ENCODE measurements at places on chromosomes 7 and 10.

DNA sequence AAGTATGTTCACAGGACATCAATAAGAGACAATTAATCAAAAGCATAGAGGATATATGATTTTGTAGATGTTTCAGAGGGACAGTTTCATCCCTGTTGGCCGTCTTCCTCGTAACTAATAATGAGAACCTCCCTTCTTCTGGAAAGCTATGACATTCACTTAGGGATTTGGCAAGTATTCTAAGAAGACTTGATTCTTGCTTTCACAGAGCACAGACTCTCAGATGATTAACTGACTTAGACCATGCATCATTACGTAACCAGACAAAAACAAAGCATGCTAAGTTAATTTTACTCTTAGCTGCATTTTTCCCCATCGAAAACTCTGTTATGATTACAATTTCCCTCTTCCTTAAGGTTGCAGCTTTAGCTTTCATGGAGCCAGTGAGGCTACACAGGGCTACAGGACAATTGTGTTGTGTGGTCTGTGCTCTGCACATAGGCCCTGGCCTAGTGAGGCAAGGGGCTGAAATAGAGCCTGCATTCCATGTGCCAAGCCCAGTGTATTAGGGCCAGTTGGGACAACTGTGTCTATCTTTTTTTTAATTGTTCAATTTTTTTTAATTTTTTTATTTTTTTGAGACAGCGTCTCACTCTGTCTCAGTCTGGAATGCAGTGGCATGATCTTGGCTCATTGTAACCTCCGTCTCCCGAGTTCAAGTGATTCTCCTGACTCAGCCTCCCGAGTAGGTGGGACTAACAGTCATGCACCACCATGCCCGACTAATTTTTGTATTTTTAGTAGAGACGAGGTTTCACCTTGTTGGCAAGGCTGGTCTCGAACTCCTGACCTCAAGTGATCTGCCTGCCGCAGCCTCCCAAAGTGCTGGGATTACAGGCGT is 105.3 kb downstream of the PLXDC2 start:
- DNase-seq = no peak

- no peak for DNase-seq
Measured at GRCh38 chr10:95346715-95347401, 56.1 kb upstream of the PDLIM1 start.

GRCh38 chr7:130655286-130655685 is 13.3 kb downstream of the COPG2 start:
- no peak for DNase-seq

GRCh38 chr7:85286446-85286845 is 99.6 kb upstream of the SEMA3D start:
- DNase-seq = no peak

- DNase-seq = no peak
Measured at GRCh38 chr7:124943472-124943871, 13.8 kb upstream of the POT1 start.

GRCh38 chr7:83452256-83452655 is 196.7 kb downstream of the SEMA3E start:
- DNase-seq = no peak

- DNase-seq = no peak
Measured at GRCh38 chr7:115042596-115042995, 120.7 kb downstream of the MDFIC start.

DNA sequence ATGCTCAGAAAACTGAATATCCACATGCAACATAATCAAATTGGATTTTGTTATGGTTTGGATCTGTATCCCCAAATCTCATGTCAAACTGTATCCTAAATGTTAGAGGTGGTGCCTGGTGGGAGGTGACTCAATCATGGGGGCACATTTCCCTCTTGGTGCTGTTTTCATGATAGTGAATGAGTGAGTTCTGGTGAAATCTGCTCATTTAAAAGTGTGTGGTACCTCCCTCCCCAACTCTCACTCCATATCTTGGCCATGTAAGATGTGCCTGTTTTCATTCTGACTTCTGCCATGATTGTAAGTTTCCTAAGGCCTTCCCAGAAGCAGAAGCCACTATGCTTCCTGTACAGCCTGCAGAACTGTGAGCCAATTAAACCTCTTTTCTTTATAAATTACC is 239.6 kb upstream of the KLF14 start:
- DNase-seq = no peak

GRCh38 chr10:25493122-25493893 is 318.5 kb downstream of the GPR158 start:
- DNase-seq = no peak

DNA sequence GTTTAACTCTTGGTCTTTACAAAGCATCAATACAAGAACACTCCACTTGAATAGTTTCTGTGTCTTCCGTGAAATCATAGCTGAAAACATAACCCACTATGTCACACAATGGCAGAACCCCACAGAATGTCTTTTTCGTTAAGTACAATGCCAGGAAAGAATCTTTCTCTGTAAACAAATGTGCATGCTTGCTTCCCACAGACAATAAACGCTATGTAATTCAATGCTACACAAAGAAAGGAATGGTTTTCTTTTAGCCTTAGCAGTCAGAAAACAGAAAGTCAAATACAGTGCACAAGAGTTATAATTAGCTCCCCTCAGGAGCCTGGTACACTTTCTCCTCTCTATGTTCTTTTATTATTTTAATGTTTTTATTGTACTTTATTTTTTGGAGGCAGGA is 186.1 kb downstream of the SRPK2 start:
- DNase-seq = no peak

DNA sequence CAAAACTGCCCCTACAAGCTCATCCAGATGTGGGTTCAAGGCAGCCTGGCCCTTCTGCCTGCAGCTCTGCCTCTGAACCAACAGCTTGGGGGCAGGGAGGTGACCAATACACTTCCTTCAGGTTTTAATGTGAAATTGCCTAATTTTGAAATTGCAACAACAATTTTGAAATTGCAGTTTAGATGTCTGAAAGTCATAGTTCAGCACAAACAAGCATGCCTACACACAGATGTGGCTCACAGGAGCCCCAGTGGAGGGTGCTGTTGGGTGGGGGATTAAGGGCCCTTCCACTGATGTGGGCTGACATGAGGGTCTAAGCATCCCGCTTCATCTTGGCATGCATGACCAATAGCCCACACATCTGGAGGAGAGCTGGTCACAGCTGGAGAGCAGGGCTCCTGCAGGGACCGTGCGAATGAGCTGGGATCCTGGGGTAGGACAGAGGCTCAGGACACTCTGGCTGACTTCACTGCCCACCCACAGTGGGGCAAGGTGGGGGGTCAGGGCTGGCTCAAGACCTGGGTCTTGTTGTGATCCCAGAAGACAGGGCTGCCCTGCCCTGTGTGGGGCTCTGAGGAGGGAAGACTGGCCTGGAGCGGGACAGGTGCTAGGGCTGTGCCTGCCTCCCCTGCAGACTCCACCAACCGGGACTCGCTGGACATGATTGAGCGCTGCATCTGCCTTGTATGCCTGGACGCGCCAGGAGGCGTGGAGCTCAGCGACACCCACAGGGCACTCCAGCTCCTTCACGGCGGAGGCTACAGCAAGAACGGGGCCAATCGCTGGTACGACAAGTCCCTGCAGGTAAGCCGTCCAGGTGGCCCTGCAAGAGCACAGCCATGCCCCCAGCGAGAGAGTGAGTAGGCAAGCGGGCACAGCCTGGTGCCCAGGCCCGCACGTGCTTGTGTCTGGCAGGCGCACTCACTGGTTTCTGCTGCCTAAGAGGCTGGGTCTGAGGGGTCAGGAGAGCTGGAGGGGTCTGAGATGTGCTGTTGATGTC is 32.3 kb downstream of the CHAT start:
- DNase-seq = no peak

All from activated CD8-positive, alpha-beta memory T cell treated with anti-CD3 and anti-CD28 coated beads for 1 hour (primary cell).